Stimulated activated CD4-positive, alpha-beta T cell treated with anti-CD3 and anti-CD28 coated beads, Interleukin-4, amount 100 ng/mL, for 24 hours (primary cell): ENCODE measurements at places on chromosomes 3 and 15.

DNA sequence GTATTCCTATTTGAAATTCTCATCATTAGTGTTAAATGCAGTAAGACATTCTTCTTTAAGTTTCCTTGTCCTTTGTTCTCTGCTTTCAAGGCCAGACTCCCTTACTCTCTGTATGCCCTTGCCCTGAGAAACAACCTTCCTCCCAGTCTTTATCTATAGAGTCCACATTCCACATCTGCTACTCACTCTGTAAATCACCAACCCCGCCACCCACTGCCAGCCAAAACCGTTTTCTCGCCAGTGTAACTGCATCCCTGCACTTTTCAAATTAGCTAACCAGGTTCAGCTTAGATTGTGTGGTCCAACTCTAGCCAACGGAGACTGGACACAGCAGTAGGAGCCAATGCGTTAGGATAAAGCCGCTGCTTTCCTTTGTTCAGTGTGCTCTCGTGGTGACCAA is 402.4 kb upstream of the PDZRN3 start:
- no peak for DNase-seq

DNA sequence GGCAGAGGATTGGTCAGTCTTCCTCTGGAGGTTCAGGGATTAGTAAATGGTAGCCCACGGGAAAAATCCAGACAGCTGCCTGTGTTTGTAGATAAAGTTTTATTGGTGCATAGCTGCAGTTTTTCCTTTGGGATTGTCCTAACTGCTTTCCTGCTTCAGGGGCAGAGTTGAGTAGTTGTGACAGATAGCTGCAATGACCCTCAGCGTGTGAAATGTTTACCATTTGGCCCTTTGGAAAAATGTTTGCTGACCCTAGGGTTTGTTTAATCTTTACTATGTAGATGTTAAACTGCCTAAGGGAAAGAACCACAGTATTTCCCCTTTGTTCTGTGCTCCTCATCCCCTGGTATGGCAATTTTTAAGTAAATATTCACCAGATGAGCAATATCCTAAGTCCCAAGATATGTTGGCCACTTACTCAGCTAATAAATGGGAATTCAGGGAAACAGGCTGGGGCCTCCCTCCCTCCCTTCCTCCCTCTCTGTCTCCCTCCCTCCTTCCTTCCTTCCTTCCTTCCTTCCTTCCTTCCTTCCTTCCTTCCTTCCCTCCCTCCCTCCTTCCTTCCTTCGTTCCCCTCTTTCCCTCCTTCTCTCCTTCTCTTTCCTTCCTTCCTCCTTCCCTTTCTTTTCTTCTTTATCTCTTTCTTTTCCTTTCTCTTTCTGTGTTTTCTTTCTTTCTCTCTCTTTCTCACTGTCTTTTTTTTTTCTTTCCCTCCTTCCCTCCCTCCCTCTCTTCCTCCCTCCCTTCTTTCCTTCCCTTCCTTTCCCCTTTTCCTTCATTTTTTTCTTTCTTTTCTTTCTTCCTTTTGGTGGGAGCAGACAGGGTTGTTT is 234.6 kb upstream of the BHLHE40 start:
- DNase-seq = no peak

DNA sequence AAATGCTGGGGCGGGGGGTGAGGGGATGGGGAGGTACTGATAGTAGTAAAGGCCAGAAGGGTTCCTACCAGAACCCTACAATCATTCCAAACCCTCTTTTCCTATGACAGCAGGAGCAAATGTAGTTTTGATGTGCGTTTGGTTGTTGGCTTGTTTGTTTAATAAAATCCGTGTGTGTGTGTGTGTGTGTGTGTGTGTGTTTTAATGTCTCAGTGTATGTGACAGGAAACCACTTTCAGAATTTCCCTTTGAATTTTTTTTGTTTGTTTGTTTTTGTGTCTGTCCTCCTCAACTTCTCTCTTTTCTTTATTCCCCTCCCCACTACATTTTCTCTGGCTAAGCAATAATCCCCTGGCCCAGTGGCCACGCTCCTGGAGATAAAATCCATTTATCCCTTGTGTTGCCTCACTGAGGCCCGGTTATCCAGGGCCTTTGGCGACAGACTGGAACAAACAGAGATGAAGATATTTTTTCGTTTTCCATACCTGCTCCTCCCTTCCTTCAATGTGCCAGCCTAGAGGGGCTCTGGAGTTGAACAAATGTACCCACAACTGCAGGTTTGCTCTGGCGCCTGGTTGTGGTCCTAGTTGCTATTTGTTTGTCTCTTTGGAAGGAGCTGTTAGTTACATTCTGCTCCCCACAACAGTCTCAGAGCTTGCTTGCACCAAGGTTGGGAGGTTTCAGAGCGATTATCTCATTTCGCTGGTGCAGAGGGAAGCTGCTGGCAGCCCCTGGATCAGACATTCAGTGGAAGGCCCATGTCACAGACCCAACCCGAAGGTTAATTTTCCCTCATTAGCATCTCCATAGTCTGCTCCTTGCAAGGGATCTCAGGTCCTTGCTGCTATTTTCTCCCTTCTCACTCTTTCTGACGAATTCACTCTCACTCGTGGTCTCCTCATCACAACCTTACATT is 17.9 kb downstream of the NR2F2 start:
- no peak for DNase-seq

DNA sequence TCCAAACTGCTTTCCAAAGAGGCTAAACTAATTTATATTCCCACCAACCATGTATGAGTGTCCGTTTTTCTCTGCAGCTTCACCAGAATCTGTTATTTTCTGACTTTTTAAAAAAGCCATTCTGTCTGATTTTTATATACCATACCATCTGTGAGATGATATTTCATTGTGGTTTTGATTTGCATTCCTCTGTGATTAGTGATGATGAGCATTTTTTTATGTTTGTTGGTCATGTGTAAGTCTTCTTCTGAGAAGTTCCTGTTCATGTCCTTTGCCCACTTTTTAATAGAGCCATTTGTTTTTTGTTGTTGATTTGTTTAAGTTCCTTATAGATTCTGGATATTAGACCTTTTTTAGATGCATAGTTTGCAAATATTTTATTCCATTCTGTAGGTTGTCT is 179.4 kb upstream of the ALCAM start:
- no peak for DNase-seq

DNA sequence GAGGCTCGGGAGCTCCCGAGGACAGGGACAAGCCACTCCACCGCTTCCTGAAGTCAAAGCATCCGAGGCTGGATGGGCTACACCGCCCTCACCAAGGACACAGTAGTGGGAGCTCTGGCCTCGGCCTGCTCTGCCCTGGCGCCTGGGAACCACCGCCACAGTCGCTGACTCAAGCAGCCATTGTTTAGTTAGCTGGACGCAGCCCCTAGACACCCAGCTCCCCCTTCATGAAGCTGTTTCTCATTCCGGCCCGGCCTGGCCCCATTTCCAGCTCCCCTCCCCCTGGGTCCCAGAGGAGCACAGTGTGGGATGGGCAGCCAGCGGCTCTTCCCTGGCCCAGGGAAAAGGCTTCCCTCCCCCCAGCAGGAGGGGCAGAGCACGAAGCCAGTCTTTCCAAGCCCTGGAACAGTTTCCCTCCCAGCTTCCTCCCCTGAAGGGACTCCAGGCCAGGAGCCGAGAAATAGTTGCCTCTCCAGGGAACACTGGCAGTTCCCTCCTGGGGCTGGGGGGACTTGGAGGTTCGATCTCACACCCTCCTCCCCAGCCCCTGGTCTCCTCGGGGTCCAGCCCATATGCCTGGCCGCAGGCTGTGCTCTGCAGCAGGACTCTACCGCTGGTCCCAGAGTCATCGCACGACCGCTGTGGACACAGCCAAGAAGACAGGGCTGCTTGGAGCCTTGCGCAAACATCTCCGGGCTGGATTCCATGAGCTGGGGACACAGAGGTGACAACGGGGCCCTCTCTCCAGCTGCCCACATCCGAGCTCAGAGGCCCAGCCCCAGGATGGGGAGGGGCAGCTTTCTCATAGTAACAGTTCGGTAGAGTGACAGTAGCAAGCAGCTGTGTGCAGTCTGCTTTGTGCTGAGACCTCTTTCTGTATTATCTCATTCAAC is 10.0 kb downstream of the PLXND1 start:
- no peak for DNase-seq

DNA sequence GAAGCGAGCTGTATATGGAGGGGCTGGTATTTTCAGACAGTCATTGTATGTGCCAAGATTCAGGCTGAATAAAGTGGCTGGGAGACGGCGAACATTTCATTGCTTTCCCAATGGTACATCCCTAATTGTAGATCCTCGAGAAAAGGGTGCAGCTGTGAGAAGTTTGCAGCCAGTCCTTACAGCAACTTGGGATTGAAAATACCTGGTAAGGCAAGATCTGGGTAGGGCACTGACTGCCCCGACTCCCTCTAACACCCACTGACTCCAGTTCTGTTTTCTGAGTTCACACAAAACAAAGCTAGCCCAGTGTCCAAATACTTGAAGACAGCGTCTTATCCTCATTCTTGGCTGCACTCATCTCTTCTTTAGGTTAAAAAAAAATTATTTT is 63.7 kb downstream of the EDEM1 start:
- no peak for DNase-seq

- DNase-seq = no peak
Observed at GRCh38 chr3:31407665-31408064, 125.1 kb upstream of the STT3B start.

DNA sequence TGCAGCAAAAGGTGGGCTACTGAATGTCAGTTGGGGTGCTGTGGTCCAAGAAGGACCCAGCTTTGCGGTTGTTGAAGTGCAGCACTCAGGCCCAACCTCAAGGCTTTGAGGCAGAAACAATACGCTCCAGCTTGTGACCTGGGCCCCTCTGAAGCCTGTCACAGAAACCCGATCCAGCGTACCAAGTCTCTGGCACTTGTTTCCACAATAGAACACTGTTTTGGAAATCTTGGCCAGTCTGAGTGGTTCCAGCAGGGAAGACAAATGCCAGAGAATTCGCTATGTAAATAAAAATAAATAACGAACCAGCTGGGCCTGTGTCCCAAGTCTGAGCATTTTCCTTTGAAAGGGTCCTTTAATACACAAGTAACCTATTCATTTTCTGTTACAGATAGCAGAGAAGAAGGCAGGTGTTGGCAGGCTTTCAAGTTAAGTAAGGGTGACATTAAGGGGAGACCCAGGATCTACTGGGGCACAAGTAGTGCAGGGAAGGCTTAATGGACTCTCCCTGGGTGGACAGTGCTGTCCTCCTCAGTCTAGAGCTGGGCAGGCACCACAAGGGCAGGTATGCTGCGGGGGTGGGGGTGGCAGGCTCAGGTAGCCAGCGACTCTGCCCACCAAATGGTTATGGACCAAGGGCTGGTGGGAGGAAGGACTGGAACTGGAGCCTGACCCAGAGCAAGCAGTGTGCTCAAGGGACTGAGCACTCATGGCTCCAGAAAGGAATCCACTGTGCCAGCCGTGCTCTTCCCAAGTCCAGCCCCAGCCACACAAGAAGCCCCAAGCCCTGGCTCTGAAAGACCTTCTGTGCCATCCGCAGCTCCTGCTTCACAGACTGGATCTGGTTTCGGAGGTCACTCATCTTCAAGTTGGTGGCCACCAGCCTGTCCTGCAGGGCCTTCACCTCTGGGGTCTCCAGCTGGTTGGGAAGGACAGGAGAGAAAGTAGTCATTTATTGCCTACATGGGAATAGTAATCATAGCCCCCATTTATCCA is 26.3 kb downstream of the CCDC13 start:
- DNase-seq = no peak

- no peak for DNase-seq
Observed at GRCh38 chr15:51088585-51088984, 6.1 kb downstream of the TNFAIP8L3 start.

- peak; percentile 20 for DNase-seq
Observed at GRCh38 chr3:72938471-72939265, 50.8 kb downstream of the GXYLT2 start.

DNA sequence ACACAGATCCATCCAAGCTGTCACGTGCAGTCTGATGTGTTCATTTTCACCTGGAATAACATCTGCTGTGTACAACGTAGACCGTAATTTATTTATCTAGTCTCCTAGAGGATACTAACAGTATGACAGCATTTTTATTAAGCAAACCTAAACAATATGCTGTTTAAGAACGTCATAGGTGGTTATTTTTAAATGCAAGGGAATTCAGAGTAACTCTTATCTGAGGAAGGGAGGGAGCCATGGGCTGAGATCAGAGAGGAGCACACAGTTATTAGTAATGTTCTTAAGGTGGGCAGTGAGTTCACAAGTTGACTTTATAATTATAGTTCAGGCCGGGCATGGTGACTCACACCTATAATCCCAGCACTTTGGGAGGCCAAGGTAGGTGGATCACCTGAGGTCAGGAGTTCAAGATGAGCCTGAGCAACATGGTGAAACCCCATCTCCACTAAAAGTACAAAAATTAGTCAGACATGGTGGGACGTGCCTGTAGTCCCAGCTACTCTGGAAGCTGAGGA is 193.6 kb downstream of the UACA start:
- DNase-seq = no peak

DNA sequence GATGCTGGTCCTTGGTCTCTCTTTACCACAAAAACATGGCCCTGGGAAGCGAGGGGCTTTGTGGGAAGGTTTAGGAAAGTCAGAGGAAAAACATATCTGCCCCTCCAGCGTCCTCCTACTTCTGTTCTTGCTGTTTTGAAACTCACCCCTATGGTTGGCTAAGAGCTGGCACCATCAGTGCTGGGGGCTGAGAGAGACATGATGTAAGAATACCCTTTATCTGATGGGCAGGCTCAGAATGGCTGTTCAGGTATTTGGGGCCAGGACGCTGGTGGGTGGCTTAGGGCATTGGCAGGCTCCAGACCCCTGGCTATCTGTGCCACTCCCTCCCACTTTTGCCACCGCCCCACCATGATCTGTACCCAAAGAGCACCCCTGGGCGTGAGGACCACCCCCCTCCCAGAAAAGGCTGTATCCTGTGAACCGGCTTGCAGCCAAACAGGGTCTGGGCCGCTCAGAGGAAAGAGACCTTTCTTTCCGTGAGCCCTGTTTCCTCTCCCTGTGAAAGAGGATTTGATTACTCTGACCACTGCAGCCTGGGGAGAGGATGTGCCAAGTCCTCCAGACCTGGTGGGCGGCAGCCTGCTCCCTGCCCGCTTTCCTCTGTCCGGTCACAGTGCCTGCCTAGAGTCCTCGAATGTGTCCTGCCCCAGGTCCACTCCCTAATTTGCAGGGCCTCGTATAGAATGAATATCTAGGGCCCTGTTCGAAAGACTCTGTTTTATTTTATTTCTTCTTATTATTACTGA is 61.3 kb upstream of the SLC6A6 start:
- no peak for DNase-seq

DNA sequence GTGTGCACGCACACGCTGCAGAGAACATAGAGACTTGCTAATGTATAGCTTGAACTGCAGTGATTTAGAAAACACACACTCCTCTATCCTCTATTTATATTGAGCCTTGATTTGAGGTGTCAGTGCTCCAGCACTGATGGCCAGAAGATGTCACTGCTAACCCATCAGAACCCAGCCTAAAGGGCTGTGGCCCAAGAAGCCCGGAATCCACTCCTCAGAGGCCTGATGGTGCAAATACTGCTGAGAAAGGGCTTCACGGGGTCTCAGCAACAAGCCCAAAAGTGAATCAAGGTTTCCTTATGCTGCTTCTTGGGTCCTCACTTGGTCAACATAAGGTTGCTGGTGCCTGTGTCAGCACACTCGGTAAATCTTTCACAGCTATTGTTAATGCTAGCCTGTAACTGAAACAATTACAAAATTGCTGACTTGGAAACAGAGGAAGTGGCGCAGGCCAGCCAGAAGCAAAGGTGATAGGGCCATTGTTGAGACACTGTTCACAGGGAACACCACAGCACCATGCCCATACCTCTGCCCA is 60.3 kb downstream of the HEG1 start:
- DNase-seq = peak; percentile 53

GRCh38 chr3:46825450-46825849 is 37.8 kb downstream of the MYL3 start:
- no peak for DNase-seq

GRCh38 chr15:65050270-65050669 is 5.1 kb downstream of the SLC51B start:
- DNase-seq = no peak
